ENCODE measurements at places on chromosomes 2 and 18.

DNA sequence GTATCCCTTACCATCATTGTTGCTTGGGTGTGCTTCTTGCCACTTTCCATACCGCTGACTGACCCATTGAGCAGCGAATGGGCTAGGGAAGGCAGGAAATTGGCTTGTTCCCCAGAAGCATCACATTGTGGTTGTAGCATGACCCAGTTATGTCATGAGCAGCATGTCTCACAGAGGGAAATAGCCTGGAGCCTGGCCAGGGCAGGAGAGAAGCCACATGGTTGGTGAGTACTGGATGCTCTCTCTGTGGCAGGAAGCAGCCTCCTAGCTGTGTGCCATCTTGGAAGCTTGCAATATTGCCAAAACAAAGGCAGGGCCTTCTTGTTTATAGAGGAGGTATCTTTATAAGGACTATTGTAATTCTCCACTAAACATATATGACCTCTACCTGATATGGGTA is 482.6 kb downstream of the PIK3C3 start:
- DNase-seq, result peak; percentile 55

- DNase-seq, result peak; percentile 44
These were observed 86.2 kb upstream of the THOC1 start for GRCh38 chr18:354003-354402.

DNA sequence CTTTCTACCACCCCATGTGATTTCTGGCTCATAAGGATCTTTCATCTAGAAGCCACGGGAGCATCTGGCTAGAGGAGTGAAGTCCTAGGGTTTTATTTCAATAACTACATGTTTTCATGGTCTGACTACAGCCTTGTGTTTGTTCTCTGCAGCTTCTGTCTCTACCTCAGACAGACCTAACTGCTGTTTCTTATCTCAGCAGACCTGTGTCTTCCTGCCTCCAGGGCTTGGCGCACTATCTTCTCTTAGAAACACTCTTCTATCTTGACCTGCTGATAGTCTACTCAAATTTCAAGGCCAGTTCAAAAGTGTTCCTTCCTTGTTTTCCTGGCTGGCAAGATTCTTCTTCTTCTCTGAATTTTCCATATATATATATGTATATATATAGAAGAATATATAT is 11.0 kb upstream of the TRIB2 start:
- DNase-seq, result no peak

DNA sequence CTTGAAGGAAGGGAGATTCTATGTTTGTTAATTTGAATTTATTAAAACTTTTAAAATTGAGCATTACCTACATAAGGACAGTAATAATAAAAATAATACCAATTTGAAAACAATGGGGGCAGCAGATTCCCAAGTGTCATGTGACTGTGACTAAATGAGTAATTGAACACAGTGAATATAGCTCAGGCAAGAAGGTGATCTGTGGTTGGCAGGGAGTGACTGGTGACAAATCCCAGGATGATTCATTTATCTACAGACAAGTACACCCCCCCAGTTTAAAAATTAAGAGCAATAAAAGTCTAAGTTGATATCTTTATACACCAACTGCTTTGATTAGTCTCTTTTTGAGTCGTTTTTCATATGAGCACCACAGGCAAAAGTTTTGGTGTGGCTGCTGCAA is 299.5 kb downstream of the ARHGAP15 start:
- no peak for DNase-seq

DNA sequence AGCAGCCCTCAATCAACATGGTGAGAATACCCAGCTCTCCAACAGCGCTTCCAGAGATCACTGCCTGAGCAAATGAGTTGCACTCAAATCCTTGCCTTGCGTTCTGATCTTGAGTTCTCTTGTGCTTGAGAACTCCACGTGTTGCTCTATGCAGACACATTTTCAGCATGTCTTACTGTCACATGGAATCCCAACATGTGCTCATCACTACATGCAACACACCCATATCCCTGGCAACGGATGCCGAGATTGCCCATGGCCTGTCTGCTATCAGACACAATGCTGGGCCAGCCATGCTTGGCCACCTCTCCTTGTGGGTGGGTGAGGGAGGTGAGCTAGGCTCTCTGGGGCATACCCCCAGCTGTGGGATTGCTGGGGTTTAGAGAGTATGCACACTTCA is 91.9 kb upstream of the LDAH start:
- no peak for DNase-seq

DNA sequence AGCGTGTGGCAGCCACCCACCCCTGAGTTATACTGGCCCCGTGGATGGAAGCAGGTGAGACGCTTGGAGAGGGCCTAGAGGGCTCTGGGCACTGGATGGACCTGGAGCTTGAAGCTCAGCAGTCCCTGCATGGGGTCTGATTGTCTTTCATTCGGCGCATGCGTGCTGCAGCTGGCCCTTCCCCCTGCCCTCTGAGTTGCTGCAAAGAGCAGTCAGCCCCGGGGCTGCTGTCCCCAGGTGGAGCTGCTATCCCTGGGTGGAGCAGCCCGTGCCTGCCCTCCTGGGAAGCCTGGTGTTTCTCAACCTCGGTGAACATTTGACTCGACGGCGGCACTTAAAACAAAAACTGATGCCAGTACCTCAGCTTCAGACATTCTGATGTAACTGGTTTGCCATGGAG is 29.6 kb downstream of the IGFBP5 start:
- peak; percentile 25 for DNase-seq

GRCh38 chr2:49111456-49111855 is 42.9 kb downstream of the FSHR start:
- DNase-seq, result no peak

DNA sequence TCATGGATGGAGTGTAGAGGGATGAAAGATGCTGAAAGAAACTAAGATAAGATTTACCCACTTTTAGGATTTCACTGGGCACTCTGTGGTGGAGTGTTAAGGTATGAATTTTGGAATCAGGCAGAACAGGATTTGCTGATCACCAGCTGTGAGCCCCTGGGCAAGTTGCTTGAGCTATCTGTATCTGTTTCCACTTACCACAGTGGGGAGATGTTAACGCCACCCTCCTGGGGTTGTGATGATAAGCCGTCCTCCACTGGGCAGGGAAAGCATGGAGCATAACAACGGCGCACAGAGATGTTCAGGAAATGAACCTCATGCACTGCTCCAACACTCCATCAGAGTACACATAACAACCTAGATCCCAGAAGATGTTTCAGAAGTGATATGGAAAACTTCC is 160.6 kb downstream of the MTCL1 start:
- DNase-seq, result no peak

DNA sequence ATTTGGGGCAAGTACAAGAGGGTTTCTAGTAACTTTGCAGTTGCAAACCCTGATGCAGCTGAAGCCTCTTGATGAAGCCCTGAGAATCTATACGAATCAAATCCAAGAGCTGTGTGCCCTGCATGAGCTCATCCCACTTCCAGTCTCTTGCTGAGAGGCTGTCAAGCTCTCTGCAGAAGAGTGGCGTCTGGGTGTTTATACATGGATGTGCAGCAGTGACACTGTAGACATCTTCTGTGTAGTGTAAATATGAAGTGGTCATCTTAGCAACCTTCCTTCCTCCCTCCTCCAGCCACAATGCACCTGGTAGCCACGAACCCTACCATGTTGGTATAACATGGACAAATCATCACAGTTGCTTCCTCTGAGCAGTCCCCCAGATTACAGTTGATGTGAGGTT is 18.4 kb upstream of the KIAA2012 start:
- no peak for DNase-seq

DNA sequence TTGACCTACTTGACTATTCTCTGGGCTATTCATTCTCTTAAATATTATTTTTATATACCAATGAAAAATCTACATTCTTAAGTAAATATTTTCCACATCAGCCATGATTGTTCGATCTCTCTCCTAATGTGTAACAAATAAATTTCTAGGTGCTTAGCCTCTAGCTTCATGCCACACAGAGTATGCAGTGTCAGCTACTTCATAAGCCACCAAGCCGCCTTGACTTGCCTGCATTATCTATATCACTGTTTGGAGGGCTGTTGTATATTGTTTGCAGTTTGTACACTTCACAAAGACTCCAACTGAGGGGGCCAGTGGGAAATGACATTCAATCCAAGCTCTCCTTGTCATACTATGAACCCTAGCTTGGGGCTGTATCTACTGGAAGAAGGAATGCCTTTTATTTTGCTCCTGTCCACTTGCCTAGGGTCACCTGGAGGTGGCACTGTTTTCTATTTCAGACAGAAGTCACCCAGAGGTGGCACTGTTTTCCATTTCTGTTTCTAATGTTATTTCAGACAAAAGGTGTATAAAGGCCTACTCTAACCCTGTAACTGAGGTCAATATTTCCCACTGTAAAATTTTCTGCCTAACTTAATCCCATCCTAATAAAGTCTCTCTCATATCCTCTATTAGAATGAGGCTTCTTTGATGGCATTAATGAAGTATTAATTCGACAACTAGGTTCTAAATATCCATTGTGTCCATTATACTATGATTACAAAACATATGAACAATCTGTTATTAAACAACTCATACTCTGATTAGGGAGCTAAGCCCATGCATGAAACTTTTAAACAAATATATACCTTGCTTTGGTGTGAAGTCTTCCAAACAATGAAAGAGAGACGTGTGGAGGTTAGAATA is 36.4 kb downstream of the COL5A2 start:
- DNase-seq, result peak; percentile 47

DNA sequence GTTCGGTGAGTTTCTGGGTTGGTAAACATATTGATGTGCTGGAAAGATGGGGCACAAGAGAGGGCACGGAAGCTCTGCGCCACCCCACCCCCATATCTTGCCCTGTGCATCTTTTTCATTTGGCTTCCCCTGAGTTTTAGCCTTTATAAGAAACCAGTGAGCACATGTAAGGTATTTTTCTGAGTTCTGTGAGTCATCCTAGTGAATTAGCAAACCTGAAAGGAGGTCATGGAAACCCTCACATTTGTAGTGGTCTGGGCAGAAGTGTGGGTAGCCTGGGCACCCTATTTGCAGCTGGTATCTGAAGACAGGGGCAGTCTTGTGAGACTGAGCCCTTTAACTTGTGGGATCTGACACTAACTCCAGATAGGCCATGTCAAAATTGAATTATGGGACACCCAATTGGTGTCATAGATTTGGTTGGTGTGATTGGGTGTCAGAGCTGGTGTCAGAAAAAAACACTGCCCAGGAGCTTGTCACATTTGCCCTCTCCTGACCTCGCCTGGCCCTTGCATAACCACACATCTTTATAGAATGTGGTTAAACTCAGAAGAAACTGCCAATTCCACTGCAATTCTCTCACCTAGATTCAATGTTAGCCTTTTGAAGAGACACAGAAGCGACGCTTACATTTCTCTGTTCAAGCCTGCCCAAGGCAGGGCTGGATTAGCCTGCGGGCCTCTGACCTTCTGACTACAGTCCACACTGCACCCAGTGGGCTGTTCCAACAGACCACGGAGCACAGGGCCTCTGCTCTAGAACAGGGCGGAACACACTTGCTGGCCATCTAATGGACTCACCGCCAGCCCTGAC is 12.0 kb upstream of the GALM start:
- DNase-seq, result no peak

DNA sequence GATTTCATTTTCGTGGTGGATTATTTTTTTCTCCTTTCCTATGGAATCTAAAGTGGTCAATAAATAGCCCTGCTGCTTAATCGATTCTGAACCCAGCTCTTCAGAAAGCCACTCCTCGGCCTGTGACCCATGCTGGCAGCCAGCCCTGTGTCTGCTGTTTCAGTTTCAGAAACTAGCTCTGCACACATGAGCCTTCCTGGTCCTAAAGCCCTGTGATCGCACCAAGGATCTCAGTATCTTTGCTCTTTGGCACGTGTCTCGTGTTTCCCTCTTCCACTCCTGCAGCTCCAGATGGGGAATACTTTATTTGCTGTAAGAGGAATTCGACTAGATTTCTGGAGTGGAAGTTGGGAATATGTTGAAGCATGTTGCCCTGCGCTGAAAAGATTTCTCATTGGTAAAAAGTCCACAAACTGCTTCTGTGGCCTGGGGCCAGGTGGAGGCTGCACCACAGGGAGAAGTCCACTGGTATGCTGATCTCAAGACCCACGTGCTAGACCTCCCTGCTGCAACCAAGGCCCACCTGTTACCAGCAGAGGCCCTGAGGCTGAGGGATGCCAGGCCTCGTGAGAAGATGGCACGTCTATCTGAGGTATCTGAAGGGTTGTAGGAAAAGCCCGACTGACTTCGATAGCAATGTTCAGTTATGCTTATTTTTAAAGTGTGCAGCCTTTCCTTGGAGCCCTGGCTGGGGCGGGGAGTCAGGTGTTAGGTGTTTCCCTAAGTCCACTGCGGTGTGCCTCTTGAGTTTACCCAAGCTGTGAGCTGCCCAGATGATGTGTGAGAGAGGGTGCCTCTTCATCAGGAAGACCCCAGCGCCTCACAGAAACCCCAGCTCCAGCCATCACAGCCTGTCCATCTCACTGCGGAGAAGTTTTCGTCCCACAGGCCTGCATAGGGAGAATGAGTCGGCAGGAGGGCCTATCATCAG is 33.6 kb upstream of the CELF4 start:
- DNase-seq, result no peak

- DNase-seq, result no peak
These were observed 435 bp downstream of the RNF181 start for GRCh38 chr2:85596026-85596333.

DNA sequence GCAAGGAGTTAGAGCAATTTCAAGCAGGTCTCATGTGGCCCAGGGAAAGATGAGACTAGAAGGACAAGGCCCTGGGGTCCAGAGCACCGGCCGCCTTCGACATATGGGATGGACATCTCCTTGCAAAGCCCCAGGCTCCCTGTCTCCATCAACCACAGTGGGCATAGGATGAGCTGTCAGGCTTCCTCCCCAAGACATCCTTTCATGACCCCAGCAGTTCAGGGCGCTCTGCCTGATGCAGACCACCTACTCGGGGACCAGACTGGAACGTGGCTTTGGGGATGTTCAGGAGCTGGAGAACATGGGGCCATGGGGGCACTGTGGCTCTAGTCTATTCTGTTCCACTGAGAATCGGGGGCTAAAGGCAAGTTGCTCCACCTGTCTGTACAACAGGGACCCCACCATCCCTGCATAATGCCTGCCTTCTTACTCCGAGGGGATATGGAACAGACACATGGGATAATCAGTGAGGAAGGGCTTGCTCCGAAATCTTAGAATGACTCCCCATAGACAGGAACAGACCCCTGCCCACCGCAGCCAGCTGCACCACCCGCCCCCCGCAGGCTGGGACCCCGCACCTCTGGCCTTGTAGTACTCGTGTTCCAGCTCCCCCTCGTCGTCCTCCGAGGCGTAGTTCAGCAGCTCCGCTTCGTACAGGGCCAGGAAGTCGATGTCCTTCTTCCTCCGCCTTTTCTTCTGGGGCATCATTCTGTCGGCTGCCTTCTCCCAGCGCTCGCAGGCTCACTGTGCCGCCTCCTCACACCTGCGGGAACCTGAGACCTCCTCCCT is 500 bp downstream of the LOXHD1 start:
- no peak for DNase-seq

GRCh38 chr2:234404957-234405356 is 91.9 kb downstream of the ARL4C start:
- no peak for DNase-seq

DNA sequence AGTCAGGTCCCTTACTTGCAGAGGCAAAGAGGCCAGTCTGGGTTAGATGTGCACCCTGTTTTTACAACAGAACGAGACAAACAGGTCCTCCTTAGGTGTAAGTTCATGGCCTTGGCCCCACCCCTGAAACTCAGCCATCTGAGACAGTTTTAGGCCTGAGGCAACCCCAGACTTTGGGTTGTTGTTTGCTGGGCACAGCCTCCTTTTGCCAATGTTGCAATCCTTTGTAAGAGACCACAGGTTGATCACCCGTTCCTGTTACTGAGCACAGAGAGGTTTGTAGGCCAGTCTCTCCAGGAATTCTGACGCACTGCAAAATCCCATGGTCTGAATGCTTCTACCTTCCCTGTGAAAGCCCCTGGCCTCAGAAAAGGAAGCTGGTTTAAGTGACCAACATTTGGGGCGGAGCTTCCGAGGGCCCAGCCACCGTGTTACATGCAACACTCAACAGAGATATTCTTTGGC is 15.5 kb upstream of the IL1RN start:
- no peak for DNase-seq

All from fibroblast of the aortic adventitia (primary cell).